ENCODE measurements at places on chromosomes 13 and 19.
A peak's percentile ranks its signal among the peaks of the same experiment; 100 is the strongest.

DNA sequence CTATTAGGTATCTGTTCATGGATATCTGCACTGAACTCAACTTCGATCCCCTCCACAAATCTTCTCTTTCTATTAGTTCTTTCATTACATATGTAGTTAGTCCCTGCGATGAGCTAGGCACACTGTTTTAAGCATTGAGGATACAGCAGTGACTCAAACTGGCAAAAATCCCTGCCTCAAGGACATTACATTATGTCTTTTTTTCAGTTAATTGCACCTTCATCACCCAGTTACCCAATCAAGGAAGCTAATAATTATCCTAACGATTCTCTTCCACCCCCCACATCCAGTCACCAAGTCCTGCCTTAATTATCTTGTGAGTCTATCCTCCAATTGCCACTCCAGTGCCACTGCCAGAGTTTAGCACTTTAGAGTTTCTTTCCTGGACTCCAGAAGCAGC lies 89.3 kb downstream of the C13orf42 start:
- DNase-seq: no peak

DNA sequence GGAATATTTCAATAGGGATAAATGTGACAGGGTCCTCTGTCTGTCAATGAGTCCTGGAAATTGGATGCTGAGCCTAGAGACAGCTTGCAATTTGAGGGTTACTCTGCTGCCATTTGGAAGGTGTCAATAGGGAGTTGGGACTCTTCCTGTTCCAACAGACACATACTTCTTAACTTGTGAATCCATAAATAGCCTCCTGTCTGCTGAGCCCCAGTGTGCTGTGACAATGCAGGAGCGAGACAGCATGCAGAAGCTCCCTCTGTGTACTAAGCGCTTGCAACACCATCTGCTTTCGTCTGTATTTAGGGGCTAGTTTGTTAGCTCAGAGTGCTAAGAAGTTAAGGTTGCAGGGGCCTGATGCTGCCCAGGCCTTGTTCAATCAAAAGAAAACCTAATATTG lies 58.5 kb upstream of the GPR12 start:
- no peak for DNase-seq

GRCh38 chr19:50490991-50491472 lies 14.4 kb upstream of the GARIN5A start:
- DNase-seq: no peak

- DNase-seq: no peak
Measured at GRCh38 chr13:98707281-98707999, 45.0 kb downstream of the SLC15A1 start.

DNA sequence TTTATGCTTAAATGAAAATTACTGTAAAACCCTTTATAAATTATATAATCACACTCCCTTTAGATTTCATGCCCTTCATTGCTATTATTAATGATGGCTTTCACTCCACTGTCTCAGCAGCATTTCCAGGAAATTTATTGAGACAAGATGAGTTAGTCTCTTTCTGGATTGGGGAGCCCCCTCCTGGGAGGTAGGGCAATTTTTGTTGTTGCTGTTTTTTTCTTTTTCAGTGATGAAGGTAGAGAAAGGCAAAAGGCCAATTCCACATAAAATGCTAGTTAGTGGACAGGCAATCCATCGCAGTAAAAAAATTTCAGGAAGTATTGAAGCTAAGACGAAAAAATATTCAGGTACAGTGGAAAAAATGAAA lies 80.2 kb downstream of the TEX26 start:
- no peak for DNase-seq

GRCh38 chr13:29496241-29496712 lies 99.2 kb downstream of the SLC7A1 start:
- no peak for DNase-seq

GRCh38 chr13:30577401-30577852 lies 40.3 kb upstream of the USPL1 start:
- DNase-seq: peak; percentile 19

DNA sequence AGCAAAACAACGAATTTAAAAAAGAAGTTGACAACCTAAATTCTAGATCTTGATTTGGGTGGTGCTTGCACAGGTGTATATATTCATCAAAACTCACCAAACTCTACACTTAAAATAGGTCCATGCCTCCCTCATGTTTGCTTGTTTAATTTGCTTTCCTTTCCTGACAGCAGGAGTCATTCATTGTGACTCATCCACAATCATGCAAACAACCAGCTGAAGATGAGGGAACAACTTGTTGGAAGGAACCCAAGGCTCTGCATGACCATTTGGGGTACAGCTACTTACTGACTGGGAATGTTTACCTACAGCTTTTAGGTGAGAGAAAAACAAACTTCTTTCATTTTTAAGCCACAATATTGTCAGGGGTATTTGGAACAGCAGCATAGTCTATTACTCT lies 96.6 kb downstream of the RXFP2 start:
- DNase-seq: no peak

GRCh38 chr13:112576191-112576590 lies 11.8 kb downstream of the TUBGCP3 start:
- DNase-seq: no peak

DNA sequence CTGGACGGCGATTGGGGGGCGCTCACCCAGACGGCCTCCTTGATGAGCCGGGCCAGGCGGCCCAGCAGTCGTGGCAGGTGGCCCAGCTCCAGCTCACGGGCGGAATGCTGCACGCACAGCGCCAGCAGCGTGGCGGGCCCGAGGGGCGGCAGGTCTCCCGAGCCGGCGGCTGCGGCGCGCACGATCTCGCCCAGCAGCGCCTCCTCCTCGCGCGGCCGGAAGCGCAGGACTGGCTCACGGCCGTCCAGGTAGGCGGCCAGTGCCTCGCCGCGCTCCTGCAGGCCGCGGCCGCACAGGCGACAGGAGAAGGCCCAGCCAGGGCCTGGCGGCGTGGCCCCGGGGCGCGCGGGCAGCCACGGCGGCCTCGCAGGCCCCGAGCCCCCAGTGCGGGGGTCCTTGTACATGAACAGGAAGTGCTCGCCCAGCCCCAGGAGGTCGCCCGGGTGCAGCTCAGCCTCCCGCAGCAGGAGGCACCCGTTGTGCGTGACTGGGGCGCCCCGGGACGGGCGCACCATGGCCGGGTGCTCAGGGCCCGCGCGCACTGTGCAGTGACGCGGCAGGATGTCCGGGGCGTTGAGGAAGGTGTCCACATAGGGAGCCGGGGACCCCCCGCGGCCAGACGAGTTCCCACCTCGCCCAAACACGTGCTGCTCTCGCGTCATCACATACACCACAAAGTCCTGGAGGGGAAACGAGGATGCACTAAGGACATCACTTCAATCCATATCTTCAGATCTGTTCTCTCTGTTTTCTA lies 9.6 kb upstream of the MAMSTR start:
- DNase-seq: no peak

DNA sequence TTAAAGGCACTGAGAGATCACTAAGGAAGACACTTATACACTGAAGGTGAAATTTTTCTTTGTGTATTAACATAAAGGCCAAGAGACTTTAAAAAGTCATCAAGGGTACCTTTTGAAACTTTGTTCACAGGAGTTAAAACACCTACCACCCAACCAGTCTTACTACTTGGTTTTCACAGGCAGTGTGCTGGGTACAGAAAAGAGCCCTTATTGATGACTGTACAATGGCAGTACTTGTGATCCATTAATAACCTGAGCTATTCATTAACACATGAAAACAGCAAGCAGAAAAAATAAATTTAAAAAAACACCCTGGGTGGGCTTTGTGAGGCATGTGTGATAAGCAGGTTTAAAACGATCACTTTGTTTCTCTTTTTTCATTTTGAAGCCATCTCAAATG lies 148.9 kb downstream of the TBC1D4 start:
- no peak for DNase-seq

DNA sequence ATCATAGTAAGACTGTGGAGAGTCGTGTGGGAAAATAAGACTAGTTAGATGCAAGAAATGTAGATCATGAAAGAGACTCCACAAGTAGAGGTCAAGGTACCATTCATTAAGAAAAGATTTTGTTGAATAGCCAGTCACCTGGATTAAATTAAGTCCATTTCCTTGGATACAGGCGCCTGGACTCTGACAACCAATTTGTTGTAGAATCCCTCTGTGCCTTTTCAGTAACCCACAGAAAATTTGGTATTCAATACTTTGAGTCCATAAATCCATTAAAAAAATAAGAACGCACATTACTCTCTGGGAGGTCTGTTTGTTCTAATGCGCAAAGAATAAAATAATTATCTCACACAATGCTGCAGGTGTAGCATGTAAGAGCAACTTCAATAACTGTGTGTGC lies 469.4 kb downstream of the KLF12 start:
- no peak for DNase-seq

DNA sequence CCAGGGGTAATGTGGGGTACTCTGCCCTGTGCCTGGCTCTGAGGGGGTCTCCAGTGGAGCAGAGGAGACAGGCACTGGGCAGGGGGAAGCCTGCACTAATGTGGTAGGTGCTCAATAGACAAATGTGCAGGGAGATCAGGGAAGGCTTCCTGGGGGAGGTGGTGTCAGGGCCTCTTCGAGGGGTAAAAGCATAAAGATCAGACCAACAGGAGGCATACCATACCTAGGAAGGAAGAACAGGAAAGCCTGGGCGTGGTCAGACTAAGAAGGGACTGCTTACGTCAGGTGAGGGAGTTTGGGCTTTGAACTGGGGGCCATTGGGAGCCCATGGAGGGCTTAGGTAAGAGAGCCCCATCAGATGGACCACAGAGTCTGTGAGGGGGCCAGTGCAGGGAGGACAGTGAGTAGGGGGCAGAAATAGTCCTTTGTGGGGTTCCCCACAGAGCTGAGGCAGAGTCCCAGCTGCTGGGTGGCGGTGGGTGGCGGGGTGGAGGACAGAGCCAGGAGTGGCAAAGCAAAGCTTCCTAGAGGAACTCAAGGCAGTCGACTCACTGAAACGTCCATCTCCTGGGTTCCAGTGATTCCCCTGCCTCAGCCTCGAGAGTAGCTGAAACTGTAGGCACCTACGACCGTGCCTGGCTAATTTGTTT lies 8.8 kb downstream of the PRR36 start:
- no peak for DNase-seq

DNA sequence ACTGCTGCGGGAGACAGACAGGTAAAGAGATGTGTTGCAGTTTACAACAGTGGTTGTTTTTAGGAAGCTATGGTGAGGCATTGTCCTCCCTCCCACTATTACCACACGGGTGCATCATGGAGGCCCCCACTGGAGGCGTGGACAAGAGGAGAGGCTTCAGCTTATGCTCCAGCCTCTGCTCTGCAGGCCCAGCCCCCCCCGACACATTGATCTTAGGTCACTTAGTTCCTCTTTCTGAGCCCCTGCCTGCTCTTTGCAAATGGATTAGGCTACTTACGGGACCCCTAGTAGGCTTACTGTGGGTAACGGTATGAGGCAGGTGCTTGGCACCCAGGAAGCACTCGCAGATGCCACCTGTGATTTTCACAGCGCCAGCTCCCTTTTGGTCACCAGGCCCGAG lies 123.9 kb downstream of the SLC7A1 start:
- no peak for DNase-seq

GRCh38 chr13:85675151-85675907 lies 123.9 kb downstream of the SLITRK6 start:
- DNase-seq: no peak

DNA sequence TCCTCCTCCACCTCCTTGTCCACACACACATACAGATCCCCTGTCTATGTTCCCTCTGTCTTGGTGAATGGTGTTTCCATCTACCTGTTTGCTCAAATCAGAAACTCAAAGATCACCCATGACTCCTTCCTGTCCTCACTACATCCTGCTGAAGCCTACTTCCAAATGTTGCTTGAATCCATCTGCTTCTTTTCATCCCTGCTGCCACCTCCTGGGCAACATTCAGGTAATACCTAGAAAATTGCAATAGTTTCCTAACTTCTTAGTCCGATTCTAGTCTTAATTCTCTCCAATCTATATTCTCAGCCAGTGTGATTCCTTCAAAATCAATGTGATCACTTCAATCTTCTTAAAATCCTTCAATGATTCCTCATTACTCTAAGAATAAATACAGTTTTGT lies 155.5 kb upstream of the STARD13 start:
- no peak for DNase-seq

DNA sequence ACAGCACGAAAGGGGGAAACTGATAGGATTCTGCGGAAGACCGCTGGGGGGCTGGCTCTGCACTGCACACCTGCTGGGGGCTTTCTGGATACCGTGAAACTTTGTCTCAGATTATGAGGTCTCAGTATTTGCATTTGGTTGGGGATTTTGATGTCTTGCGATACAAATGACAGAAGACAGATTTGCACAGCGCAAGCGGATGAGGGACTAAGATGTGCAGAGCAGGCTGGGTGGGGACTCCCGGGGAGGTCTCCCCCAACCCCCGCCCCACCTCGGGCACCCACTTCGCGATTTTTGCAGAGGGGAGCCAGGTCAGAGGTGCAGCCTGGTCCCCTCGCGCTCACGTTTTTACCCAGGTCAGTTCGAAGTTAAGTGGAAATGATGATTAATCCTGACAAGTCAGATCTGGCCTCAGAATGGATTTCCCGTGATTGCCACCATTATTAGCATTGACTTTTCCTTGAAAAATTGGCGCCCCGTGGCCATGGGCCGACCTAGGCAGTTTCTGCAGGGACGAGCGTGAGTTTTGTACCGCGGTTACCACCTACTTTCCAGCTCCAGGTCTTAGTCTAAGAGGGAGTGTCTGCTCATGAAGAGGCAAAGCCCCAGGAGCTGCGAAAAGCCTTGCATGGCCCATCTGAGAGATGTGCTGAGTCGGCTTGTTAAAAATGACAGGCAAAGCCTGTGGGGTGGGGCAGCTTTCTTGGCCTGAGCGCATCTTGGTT lies 1.3 kb upstream of the GJB2 start:
- DNase-seq: no peak

- DNase-seq: no peak
Measured at GRCh38 chr13:100976993-100977392, 302.4 kb upstream of the TMTC4 start.

- peak; percentile 61 for DNase-seq
Measured at GRCh38 chr19:50046649-50047503, 21.1 kb downstream of the ZNF473 start.

DNA sequence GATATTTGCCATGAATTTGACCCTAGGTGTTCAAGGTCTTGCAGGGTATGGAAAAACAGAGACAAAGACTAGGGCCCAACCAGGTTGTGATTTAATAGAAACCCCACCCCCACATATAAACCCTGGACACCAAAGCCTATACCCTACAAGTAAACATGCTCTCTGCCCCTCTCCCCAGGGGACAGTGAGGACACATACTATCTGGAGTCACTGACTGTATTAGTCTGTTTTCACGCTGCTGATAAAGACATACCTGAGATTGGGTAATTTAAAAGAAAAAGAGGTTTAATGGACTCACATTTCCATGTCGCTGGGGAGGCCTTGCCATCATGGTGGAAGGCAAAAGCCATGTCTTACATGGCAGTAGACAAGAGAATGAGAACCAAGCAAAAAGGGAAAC lies 88.3 kb downstream of the RAP2A start:
- DNase-seq: no peak

- no peak for DNase-seq
Measured at GRCh38 chr13:42760951-42761350, 20.4 kb upstream of the FAM216B start.

Data from T-helper 9 cell (primary cell).